Large intestine (tissue), 12 donors: ENCODE measurements at places on chromosomes 7 and 10.

DNA sequence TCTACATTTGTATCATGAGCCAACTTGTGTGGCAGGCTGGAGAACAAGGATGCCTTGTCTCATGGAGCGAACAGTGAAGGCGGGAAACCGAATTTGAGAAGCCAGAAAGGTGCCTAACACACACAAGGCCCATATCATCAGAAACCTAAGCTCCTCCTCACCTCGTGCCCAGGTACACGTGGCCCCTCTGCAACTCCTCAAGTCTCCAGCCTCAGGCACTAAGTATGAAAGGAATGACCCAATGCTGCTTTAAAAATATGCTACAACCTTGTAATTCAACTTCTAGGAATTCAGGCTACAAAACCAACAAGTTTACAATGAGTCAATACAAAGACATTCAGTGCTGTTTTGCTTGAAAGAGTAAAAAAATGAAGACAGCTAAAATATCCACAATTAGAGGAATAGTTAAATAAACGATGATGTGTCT, 95.7 kb downstream of the CDK6 start:
- H3K27me3 ChIP-seq: no peaks in the 10 kb centered on the region
- DNase-seq: no peak
- no peak overlapping the region for H3K27ac ChIP-seq
- H3K4me3 ChIP-seq: no peak overlapping the region
- peaks cover 6% of the 10 kb centered on the region for H3K36me3 ChIP-seq

- DNase-seq: no peak
- H3K4me3 ChIP-seq: no peak overlapping the region
- no peaks in the 10 kb centered on the region for H3K36me3 ChIP-seq
- H3K4me1 ChIP-seq: no peaks in the 10 kb centered on the region
- no peak overlapping the region for H3K27ac ChIP-seq
These were observed 10.7 kb downstream of the KMT2E start for GRCh38 chr7:105024734-105025133.

- no peaks in the 10 kb centered on the region for H3K36me3 ChIP-seq
- no peaks in the 10 kb centered on the region for H3K27me3 ChIP-seq
These were observed 67.2 kb upstream of the POT1 start for GRCh38 chr7:124996778-124997177.

GRCh38 chr10:81866753-81867152, 8.2 kb upstream of the NRG3 start:
- H3K27ac ChIP-seq: no peak overlapping the region
- no peaks in the 10 kb centered on the region for H3K36me3 ChIP-seq
- H3K4me3 ChIP-seq: no peak overlapping the region
- DNase-seq: no peak

GRCh38 chr7:101954499-101954898, 137.1 kb downstream of the CUX1 start:
- H3K27me3 ChIP-seq: no peaks in the 10 kb centered on the region
- H3K27ac ChIP-seq: no peak overlapping the region
- no peak for DNase-seq
- no peaks in the 10 kb centered on the region for H3K4me1 ChIP-seq
- no peak overlapping the region for H3K4me3 ChIP-seq
- no peaks in the 10 kb centered on the region for H3K36me3 ChIP-seq
